ENCODE measurements at places on chromosomes 11 and 22.

DNA sequence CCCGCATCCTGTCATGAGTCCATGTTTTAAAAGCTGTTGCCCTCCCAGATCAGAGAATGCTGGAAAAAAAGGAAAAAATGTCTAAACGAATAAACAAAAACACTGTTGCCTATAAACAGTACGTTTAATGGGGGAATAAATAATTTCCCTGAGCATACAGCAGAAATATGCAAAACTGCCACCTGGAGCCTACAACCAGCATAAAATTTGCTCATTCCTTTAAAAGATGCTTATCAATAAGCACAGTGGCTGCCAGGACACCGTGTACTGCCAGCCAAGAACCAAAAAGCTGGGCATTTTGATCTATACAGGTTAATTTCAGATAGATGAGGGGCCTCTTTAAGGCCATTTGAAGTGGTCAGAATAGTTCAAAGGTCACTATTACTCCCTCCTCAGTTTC is 5.7 kb upstream of the CPT1A start:
- no peak for DNase-seq

DNA sequence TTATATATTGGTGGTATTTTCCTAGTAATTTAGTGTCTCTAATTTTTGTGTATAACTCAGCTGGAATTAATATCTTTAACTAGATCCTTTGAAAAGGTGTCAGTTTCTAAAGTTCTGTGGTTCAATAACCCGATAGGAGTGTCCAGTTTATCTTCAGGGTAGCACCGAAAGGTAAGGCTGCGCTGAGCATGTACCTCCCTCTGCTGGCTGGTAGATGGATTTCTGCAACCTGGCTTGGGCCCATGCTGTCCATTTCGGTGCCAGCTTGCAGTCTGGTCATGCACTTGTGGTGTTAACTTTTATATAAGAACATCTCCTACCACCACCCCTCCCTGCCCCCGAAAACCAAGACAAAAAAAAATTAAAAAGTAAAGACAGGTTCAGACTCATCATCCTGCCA is 24.7 kb downstream of the EXT2 start:
- DNase-seq = no peak

DNA sequence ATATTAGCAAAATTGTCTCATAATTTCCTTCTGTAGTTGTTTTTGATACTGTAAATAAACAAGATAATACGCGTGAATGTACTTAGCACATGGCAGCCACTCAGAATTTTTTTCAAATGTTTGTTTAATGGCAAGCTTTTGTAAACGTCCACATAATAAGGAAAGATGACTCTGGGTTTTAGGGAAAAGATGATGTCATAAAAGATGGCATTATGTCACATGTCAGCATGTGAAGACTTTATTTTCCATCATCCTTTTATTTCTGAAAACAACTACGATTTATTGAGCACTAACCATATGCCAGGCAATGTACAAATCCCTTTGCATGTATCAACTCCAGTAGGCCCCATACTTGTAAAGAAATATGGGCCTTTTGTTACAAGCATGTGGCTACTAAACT is 139.9 kb downstream of the C11orf91 start:
- no peak for DNase-seq

GRCh38 chr11:104105155-104105554 is 58.8 kb downstream of the PDGFD start:
- DNase-seq = no peak

DNA sequence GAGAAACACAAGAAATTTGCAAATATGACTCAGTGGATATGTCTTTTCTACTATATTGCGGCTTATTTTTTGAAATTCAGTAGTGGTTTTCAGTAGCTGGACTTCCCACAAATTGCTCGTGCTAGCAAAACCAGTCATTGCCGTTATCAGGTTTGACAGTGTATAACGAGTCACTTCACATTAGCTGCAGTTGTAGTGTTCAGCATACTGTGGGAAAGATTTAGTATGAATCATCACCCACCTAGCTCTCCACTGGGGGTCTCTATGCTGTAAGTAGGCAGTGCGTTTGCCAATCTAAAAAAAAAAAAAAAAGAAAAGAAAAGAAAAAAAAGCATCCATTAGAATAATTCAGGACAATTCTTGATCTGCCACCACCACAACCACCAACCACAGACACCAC is 1318.9 kb downstream of the LRRC4C start:
- DNase-seq = no peak

- no peak for DNase-seq
Measured at GRCh38 chr11:93733474-93733873, 7.8 kb downstream of the TAF1D start.

DNA sequence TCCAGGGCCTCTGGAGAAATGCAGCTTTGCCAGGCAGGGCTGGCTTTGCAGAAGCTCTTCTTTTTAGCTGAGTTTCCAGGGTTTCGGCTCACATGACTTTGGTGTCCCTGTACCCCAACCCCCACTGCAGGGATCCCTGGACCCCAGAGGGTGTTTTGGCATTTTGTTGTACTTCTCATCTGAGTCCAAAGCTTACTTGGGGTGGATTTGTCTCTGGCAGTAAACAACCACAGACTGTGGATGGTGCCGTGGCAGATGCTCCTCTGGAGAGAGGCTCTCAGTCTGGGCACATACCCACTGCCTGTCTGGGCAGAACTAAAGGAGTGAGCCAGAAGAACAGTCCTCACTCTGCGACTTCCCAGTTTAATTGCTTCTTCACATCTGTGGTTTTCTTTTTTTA is 49.6 kb downstream of the COMMD9 start:
- DNase-seq = no peak

- DNase-seq = no peak
Measured at GRCh38 chr11:10926801-10927211, 69.0 kb upstream of the ZBED5 start.

- DNase-seq = no peak
Measured at GRCh38 chr11:67372993-67373647, at the start of gene CLCF1. Gene CLCF1, minus strand, starts transcription at chr11:67373598. Its CDS starts 59 bp downstream, at chr11:67373539.
